Right atrium auricular region (tissue), 2 donors: ENCODE measurements at places on chromosomes 11 and 22. TPM values are rescaled to one million over a fixed set of nuclear protein-coding genes. Genes with fewer than 3 reads are reported as not detected.

DNA sequence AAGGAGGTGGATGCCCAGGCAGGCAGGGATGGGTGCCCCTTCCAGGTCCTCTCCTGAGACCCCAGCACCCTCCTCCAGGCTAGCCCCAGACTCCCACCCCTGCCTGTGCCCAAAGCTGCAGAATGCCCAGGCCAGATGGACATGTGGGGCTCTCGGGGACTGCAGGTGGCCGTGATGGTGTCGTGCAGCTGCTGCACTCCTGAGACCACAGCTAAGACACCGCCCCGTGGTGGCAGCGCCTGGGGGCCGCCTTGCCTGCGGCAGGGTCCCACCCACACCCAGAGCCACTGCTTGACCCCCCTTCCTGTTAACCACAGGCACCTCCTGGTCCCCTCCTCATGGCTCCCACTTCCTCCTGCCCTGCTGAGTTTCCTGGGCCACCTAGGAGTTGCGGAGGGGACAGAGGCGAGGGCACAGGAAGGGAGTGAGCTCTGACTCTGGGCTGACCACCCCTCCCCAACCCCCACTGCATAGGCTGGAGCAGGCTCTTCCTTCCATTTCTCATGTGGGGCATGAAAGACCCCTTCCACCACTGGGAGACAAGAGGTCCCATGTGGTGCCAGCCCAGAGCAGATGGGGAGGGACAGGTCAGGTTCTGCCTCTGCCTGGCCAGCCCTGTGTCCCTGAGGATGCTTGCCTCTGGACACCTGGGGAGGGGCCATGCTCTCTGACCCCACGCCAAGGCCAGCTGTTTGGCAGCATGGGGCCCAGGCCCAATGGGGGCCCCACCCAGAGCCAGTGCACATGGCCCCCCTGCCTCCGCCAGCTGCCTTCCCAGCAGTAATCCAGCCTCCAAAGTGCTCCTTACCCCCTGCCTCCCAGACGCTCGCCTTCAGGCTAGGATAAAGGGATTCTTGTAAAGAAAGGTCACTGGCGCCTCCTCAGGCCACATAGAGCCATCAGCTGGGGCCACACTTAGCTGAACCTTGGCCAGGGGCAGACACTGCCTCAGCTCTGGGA is 29.3 kb downstream of the OSBPL5 start:
- DNase-seq, result no peak

GAB4 gene
- total RNA-seq, result not detected

DNA sequence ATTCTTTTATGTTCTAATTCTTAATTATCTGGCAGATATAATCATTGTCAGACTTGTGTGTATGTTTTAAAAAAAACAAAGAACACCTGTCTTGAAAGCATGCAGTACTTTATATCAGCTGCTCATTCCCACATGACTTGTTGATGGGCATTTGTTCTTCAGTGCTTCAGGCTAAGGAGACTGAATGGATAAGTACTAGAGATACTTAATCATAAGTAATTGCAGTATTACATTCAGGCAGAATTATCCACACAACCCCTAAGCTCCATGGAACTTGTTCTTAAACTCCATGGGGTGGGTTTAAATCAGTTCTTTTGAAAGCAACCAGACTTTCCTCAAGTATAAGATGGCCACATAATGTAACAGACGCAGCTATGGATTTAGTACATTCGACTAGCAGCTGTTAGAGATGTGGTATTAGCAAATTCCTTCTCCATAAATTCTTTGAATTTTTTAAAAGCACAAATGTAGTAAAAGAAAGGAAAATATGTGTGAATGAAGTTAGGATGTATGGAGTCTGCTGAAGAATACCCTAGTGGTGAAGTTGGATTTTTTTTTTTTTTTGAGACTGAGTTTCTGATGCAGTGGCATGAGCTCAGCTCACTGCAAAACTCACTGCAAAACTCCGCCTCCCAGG is 3.0 kb downstream of the JAM3 start:
- no peak for DNase-seq

PRG3 gene
- total RNA-seq, result not detected
